ENCODE measurements at places on chromosomes 6 and 20. TPM values are rescaled to one million over a fixed set of nuclear protein-coding genes. Genes with fewer than 3 reads are reported as not detected.
A peak's percentile ranks its signal among the peaks of the same experiment; 100 is the strongest.

GRCh38 chr6:1390133-1390945, 963 bp downstream of the FOXF2 start:
- no peak for DNase-seq

DNA sequence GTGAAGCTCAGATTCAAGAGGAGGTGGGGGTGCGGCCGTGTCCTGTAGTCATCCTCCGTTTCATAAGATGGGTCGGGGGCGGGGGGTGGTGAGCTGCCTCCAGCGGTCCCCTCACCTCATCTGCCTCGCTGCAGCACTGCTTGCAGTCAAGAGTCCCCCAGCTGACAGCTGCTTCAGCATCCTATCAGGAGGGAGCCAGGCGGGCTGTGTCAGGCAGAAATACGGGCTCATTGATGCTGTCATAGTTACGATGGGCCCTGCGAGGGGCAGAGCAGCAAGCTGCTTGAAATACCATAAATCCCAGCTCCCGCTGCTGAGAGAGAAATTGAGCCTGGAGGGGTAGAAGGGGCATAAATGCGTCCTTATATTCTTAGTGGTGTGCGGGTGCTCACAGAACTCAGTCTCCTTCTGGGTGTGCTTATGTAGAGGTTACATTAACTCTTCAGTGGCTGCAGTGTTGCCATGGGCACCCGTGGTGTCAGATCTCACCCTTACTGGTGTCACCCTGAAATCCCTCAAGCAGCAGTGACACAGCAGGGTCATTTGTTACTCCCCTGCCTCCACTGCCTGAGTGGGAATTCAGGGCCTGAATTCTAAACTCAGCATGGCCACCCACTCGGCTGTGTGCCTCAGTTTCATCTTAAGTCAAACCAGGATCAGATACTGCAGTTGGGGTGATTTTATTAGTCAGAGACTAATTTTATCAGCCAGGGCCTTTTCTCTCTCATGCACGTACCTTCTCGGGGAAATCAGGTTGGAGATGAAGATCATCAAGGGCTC, 21.8 kb downstream of the CCDC167 start:
- no peak for DNase-seq

DNA sequence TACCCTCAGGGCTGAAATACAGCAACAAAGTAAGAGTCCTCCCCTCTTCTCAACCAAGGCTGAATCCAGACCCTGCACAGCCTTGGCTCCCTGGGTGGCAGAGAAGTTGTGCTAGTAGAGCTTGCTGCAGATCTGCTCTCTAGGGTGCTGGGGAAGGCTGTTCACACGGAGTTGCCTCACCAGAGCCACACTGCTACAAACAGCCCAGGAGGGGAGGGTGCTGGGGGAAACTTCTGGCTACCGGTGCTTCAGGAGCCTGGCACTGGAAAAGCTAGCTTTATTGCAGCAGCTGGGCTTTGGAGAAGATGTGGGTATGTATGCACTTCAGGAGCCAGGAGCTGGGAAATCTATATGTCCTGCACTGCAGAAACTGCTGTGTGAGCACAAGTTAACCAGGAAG, 37.6 kb upstream of the SUPT3H start:
- no peak for DNase-seq

DNA sequence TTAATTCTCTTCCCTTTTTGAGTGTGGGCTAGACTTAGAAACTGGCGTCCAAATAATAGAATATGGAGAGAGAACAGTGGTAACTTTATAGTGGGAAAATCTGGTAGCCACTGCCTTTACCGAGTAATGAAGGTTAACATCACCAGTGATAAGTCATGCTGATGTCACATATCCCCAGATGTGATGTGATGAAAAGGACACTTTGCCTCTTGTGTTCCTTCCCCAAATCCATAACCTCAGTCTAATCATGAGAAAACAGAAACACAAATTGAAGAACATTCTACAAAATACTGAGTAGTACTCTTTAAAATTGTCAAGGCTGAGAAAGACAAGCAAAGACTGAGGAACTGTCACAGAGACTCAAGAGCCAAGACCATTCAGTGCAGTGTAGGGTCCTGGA, 17.8 kb downstream of the ANKS1A start:
- DNase-seq, result no peak

DNA sequence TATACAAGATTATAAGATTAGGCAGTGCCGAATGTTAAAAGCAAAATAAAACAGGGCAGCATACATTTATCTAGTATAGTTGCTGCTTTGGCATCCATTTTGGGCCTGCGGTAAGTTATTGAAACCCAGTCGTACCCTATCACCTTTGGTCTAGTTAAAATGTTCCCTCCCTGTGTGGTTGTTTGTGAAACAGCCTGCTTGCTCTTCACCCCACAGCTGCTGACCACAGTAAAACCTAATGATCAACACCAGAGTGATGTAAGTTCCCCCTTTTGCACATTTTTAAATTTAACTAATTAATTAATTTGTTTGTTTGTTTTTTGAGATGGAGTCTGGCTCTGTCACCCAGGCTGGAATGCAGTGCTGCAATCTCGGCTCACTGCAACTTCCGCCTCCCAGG, 50.3 kb upstream of the TXNDC5 start:
- DNase-seq, result no peak

- peak; percentile 42 for DNase-seq
These were observed 37.7 kb downstream of the KCNQ2 start for GRCh38 chr20:63434599-63435378.

DNA sequence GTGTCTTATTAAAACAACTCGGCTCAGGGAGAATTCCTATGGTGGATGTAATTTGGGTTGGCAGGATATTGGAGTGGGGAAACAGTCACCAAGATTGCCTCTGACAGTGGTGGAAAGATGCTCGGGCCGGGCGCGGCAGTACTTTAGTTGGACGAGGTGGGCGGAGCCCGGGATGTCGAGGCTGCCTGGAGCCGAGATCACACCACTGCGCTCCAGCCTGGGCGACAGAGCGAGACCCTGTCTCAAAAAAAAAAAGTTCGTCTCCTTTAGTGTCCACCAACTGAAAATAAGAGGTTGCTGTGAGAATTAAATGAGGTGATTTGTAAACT, 621 bp downstream of the NOL7 start:
- DNase-seq, result no peak

DNA sequence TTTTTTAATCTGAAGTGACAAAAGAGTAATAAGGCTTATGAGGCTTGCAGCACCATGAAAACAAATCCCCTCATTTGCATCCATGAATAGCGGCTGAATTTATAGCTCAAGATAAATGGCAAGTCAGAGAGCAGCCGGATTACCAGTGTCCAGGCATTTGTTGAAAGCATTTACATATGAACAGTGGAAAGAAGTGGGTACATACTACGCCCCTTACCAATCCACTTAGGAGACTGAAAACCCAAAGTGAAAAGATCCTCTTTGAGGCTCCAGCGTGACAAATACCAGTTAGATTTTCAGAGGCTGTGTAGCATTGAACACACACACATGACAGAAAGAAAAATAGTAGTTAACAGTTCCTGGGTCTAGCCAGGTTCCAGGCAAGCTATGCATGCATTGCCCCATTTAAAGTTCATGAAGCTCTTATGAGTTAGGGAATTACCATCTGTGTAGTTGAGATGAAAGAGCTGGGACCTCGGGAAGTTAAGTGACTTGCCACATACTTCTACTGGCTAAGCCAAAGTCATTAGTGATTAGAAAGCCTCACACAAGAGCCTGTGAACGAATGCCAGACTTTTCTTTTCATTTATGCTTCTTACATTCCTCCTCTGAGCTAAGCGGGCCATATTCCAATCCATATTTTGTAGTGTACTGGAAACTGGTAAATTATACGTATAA, 28.3 kb upstream of the NHSL1 start:
- DNase-seq, result no peak

DNA sequence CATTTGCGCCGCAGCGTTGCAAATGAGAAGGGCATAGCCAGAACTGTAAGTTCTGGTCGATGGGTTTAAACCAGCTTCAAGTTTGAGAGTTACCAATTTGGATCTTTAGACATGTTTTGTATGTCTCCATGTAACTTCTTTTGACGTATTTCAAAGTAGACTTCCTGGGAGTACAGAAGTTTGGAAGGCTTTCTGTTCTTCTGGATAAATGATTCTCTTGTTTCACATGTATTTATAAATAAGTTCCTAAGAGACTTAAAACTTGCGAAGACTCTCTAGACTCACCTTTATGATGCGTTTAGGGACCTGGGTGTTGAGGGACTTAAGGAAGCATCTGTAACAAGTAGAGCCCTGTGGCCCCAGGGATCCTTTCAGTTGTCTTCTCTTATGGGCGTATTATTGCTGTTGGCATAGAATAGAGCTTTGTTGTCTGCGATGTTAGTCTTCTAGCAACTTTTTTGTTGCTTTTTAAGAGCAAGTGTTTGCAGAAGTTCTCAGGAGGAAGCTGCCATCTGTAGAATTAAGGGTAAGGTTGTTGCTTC, 1.3 kb downstream of the CDYL start:
- DNase-seq, result no peak

- DNase-seq, result no peak
These were observed 10.6 kb upstream of the TUBB2B start for GRCh38 chr6:3237761-3238662.

Gene FITM2
- 4.4 TPM for total RNA-seq

DNA sequence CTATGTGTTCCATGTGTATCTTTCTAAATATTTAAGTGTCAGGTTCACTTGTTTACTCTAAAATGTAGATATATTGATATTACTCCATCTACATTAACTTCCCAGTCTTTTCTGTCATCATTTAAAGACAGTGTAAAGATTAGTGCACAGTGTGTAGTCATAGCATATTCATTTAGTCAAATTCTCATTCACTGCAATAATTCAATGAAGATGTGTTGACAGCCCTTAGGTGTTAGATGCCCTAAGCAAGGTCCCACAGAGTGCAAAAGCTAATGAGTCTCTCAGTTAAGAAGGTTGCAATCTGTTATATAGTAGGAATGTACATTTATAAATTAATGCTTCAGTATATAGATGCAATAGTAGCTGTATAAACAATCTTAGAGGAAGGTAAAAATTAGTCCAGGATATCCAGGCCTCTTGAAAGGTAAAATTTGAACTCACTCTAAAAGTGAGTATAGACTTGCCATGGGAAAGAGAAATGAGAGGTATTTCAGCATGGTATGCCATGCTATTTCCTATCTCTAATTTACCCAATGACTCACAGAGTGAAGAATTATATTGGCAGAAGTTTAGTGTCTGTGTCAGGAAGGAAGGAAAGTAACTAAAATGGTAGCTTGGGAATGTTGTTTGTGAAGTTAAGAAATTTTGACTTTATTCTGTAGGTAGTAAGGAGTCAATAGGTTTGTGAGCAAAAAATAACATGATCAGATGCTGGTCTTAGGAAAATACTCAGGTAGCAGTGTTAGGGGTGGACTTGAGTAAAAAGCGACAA, 969.9 kb upstream of the CITED2 start:
- DNase-seq, result no peak

GRCh38 chr6:44576132-44576631, 188.7 kb downstream of the CDC5L start:
- DNase-seq, result no peak

DNA sequence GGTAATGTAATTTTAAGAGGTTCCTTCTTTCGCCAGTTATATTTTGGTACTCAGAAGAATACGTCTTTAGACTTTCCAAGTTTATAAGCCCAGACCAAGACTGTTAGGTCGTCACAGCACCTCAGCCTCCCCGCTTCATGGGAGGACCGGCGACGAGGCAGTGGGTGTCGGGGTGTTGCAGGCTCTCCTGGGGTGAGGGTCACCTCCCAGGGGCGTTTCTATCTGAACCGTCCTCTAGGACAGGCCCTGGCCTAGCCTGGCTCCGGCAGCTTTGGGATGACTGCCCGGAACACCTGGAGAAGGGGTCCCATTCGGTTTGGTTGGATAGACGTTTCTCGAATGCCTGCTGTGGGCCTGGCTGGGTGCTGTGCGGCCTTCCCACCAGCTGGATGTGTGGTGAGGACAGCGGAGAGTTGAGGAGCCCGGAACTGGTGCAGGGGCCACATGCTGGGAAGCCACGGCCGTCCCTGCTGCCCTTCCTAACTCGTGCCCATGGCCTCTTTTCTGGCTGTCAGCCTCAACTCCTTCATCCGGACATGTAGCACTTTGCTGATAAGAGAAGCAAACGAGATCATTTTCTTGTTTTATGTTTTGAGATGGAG, 1.1 kb downstream of the OSBPL2 start:
- no peak for DNase-seq

GRCh38 chr6:11288065-11288464, 55.6 kb upstream of the NEDD9 start:
- no peak for DNase-seq

DNA sequence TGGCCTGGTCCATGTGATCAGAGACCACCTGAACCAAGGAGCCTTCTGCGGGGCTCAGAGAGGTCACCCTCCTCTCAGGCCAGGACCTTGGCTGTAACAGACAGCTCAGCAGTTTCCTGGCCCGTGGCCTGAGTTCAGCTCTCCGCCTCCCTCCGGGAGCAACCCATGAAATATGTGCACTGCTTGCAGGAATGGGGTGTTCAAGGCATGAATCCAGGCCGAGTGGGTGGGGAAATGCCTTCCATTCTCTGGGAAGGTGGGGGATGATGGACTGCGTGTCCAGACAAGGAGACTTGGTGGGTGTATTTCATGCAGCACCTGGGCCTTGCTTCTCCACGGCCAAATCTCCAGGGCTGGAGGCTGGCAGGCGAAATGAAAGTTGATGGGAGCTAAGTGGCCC, 46.0 kb downstream of the SIRPA start:
- DNase-seq, result no peak

Gene TMEM74B
- total RNA-seq, result 21.9 TPM

DNA sequence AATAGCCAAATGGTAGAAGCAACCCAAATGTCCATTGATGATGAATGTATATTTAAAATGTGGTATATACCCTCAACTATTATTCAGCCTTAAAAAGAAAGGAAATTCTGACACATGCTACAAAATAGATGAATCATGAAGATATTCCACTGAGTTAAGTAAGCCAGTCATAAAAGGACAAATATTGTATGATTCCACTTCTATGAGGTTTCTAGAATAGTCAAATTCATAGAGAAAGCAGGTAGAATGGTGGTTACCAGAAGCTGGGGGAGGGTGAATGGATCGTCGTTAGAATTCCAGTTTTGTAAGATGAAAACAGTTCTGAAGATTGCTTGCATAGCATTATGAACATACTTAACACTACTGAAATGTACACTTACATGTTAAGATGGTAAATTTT, 214.3 kb upstream of the MYLIP start:
- no peak for DNase-seq

All from progenitor cell of endocrine pancreas (in vitro differentiated cells).